Central memory CD4-positive, alpha-beta T cell (primary cell): ENCODE measurements at places on chromosomes 7 and 10.
A peak's percentile ranks its signal among the peaks of the same experiment; 100 is the strongest.

DNA sequence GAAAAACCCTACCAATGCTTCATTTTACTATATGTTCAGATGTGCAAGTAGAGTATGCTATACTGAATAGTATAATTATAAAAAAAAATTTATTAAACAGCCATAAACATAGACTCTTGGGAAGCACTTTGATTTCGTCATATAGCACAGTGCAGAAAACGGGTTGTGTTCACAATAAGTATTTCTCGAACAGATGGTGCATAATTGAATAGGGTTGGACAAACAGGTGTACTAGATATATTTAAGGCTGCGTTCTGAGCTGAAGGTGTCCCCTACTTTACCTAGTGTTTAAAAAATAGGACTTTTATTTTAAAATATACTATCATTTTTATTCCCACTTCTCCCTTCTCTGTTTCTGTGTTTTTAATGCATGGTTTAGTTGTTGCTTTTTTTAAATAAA lies 841.5 kb downstream of the ANKRD7 start:
- no peak for DNase-seq

- no peak for DNase-seq
Measured at GRCh38 chr7:102208826-102209225, 77.8 kb upstream of the SH2B2 start.

DNA sequence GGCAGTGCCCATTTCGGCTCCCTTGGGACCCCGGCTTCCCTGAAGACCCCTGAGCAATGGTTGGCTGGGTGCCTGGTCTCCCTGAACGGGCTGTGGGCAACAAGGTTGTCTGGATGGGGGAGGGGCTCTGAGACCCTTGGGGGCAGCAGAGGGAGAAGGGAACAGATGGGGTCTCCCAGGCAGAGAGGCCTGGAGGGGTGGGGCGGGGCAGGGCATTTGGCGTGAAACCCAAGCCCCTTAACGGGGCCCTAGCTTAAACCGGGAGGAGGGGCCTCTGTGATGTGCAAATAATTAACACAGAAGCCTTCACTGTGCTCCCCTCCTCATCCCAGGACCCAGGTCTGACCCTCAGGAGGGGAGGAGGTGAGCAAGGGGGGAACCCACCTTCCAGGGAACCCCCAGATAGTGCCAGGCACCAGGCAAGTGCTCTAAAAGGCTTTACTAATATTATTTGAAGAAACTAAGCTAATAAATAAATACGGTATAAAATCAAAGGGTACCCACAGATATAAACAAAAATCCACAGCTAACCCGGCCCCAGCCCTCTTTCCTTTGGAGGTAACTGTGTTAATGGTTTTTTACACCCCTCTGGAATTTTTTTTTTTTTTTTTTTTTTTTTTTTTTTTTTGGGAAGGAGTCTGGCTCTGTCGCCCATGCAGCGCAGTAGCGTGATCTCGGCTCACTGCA lies 170.8 kb downstream of the RNF216 start:
- no peak for DNase-seq

GRCh38 chr7:50088463-50089129 lies 4.5 kb downstream of the ZPBP start:
- DNase-seq, result no peak

DNA sequence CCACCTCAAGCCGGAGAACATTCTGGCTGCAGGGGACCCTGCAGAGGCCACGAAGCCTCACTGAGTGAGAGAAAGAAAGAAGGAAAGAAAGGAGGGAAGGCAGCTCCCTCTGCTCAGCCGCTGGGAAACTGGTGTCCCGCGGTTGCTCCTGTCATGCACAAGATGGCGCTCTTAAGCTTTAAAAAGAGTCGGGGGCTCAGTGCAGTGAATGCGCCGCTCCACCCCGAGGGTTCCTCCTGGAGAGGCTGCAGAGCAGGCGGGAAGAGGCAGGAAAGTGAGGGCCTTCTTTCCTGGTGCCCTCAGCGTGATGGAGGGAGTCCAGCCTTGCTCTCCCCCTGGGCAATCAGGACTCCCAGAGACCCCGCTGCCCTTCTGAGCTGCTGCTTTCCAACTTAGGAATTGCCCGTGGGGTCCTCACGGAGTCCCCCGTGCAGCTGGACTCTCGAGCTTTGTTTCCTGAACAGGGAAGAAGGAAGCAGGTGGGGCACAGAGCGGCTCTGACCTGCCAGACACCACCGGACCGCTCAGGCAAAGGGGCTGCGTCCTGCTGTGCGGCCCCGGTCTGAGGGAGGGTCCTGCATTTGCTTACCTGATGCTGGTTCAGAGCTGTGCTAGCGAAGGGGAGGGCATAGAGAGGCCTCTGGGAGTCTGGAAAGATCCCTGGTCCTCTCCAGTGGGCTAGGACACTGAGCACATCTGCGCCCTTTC lies 141.9 kb upstream of the MKI67 start:
- no peak for DNase-seq

GRCh38 chr10:24791084-24791726 lies 67.5 kb upstream of the ARHGAP21 start:
- no peak for DNase-seq

- no peak for DNase-seq
Measured at GRCh38 chr7:157980774-157981173, 606.8 kb downstream of the PTPRN2 start.

- no peak for DNase-seq
Measured at GRCh38 chr7:33766405-33766804, 138.9 kb upstream of the BMPER start.

- DNase-seq, result no peak
Measured at GRCh38 chr7:21916176-21916575, 29.5 kb downstream of the CDCA7L start.

- DNase-seq, result peak; percentile 4
Measured at GRCh38 chr10:119602241-119603095, 5.7 kb upstream of the TIAL1 start.

- no peak for DNase-seq
Measured at GRCh38 chr10:71225291-71226058, 13.1 kb downstream of the UNC5B start.

DNA sequence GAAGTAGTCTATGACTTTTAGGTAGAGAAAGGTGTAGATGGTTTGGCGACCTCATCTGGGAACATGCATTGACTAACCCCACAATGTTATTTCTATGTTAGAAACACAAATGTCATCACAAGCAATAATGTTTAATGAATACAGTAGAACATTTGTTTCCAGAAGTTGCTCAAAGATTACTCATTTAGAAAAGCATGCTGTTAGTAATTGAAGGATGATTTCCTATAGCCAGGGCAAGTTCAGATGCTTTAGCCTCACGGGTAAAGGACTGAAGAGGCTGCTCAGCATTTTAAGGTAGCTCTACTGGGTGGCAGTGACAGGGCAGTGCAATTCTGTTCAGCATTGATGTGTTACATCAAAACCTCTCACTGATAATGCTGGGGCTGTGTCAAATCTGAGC lies 199.3 kb upstream of the FZD1 start:
- no peak for DNase-seq

- no peak for DNase-seq
Measured at GRCh38 chr7:66634816-66635215, 6.1 kb downstream of the KCTD7 start.

DNA sequence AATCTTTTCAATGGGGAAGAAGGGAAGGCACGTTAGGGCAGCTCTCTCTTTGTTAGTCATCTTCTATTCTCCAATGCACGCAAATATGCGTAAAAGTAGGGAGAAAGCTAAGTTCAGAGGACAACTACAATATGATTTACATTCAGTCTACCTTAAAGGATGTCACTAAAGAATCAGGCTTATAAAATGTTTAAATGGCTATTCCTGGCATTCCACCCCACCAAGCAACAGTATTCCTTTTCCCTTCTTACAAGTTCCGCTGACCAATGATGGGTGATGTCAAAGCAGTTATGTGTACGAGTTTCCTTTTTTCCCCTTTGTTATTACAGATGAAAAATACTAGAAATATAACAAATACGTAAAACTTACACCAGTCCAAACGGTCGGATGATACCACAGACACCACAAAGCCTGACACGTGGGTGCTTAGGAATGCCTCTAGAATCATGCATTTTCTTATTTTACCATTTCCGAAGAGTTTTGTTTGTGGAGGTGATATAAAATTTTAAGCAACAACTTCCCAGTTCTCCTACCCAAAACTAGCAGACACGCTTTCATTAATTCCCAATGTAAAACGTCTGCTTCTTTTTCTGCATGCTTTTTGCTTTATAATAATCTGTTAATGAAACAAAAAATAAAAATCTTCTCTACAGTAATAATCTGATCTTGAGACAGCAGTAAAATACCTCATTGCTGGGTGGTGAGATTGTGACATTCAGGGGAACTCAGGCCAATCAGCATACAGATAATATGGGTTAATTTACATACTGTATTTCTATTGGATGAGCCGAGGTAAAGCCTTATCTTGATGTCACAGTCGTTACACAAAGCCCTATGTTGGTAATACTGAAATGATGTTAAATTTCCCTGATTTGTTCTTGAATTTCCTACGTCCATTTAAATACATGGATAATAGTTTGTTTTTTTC lies 708 bp upstream of the GPR85 start:
- no peak for DNase-seq

DNA sequence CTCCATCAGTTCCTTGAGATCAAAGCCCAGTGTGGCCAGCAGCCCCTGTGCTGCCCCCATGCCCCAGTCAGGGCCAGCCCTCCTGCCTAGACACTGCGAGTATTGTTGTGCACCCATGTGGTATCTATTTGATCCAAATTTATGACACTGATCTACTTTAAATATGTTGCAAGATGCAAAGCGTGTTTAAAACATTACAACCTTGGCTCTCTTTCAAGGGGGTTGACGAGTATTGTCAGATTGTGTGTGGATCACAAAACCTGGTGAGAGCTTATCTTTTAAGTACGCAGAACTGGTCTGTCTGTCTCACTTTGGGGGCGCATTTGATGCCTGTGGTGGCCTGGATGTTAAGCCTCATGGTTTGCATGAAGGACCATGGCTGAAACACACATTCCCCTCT lies 108.9 kb downstream of the COL13A1 start:
- DNase-seq, result no peak

GRCh38 chr7:24576171-24577025 lies 3.1 kb downstream of the PALS2 start:
- DNase-seq, result no peak

DNA sequence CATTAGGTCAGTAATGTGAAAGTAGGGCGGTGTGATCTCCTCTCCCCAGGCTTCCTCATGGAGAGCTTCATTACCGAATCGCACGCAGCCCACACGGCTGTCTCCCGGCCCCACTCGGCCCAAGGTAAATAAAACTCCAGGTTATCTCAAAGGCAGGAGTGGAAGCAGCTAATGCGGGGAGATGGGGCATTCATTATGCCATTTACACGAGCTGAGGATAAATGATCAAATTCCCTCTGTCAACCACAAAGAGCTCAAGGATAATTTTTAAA lies 93.5 kb downstream of the ADARB2 start:
- DNase-seq, result no peak

- DNase-seq, result no peak
Measured at GRCh38 chr10:132310701-132311337, 3.1 kb upstream of the STK32C start.

DNA sequence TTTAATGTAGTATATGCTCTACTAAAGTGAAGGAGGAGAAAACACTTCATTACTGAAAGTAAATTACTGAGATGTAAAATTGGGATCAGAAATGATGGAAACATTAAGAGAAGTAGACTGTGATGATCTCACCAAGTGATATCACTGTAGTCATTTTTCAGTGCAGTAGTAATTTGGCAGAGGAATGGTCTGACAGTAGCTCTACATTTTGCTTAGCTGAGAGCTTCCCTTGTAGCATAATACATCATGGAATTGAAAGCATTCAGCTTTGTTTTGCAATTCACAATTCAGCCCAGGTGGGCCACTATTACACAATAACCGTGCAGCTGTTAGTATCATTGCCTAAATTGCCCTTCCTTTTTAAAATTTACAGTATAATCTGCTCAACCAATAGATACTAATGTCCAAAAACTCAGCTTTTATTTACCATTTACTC lies 19.4 kb upstream of the CABCOCO1 start:
- no peak for DNase-seq

- DNase-seq, result no peak
Measured at GRCh38 chr7:121282129-121282528, 46.7 kb upstream of the WNT16 start.

DNA sequence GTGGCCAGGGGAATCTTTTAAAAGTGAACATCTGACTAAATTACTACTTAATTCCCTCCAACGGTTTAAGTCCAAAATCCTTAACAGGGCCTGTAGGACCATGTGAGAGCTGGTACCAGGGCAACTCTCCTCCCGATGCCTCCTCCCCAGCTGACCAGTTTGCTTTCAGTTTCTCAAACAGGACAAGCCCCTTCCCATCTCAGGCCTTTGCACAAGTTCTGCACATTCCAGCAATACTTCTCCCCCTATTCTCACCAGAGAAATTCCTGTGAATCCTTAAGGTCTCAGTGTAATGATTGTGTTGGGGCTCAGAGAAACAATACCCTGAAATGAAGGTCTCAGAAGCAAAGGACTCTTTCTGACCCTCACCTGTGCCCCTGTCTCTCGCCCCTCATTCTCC lies 8.0 kb upstream of the CALHM1 start:
- no peak for DNase-seq

GRCh38 chr10:88032566-88032965 lies 169.1 kb downstream of the PTEN start:
- DNase-seq, result no peak

DNA sequence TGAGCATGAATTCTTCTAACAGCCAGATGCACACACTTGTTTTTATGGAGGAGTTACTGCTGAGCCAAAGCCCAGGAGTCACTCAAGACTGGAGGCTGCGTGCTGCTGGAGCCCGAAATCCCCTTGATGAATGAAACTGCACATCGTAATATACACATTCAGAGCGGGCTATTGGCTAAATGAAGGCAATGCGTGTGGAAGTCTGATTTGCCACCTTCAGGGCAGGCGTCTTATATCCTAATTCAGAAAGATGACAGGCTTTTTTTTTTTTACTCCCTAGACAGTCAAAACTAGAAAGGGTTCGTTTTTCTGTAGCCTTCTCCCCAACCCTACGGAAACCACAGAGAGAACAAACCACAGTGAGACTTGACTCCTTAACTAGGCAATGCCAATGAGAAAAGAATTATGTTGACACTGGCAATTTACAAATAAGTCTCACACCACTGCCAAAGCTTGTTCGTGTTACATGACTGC lies 227.2 kb upstream of the KLF14 start:
- peak; percentile 91 for DNase-seq

GRCh38 chr10:70455213-70455630 lies 13.7 kb upstream of the NODAL start:
- DNase-seq, result no peak

DNA sequence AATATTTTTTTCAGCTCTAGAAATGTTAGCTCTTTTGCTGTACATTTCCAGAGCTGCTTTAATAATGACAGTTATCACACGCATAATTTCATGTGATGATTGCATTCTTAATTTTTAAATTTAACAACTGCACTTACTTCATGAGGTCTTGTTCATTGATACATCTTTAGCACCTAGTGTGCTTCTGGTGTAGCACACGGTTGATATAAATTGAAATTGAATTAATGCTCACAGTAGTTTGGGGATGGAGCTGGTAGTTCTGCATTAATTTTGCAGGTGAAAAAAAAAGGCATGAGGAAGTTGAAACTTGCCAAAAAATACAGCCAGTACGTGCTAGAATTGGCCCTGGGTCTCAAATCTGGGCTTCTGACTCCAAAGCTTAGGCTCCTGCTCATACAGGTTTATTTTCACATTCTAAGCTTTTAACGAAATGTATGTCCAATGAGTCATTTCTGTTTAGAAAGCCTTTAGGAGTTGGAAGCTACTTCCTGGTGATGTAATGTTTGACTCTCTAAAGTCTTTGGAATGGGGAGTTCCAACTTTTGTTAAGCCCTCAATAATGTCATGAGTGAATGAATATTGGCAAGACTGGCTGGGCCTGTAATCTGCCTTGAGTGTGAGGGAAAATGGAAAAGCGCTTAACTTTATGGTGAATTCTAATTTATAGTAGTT lies 62.5 kb downstream of the DAGLB start:
- DNase-seq, result no peak
